Posterior vena cava (tissue), 2 donors: ENCODE measurements at places on chromosomes 13 and 19. TPM values are rescaled to one million over a fixed set of nuclear protein-coding genes. Genes with fewer than 3 reads are reported as not detected.

PGLYRP1 gene
- not detected for total RNA-seq

GNG7 gene
- 6.1 TPM for total RNA-seq

POU4F1 gene
- not detected for total RNA-seq

ZIC5 gene
- not detected for total RNA-seq

SERP2 gene
- total RNA-seq, result 7.9 TPM

MYO16 gene
- 0.43 TPM for total RNA-seq

RASIP1 gene
- 13.8 TPM for total RNA-seq

PLPPR3 gene
- not detected for total RNA-seq

SYCN gene
- not detected for total RNA-seq

ZNF154 gene
- 5.9 TPM for total RNA-seq

CDC42EP5 gene
- total RNA-seq, result 24.8 TPM

SMIM24 gene
- not detected for total RNA-seq

KLK13 gene
- not detected for total RNA-seq
